Placental epithelial cell (primary cell): ENCODE measurements at places on chromosomes 12 and 14. TPM values are rescaled to one million over a fixed set of nuclear protein-coding genes. Genes with fewer than 3 reads are reported as not detected.

Gene DNAH10
- under 0.01 and 1.2 TPM in 2 replicates for total RNA-seq

Gene MTRFR
- 9.5 and 12.2 TPM in 2 replicates for total RNA-seq

Gene PPTC7
- 4.3 and 8.9 TPM in 2 replicates for total RNA-seq

Gene SDR9C7
- total RNA-seq: under 0.01 TPM in 1 of 2 replicates, not detected in the other

Gene OAS2
- 0.39 and 0.54 TPM in 2 replicates for total RNA-seq

Gene GUCY2C
- 0.11 TPM in 1 of 2 replicates, not detected in the other for total RNA-seq

Gene KIF21A
- total RNA-seq: 5.5 and 9.2 TPM in 2 replicates

Gene PLA2G1B
- not detected in 2 replicates for total RNA-seq

Gene VPS37B
- 35.7 and 42.5 TPM in 2 replicates for total RNA-seq

Gene GLS2
- total RNA-seq: under 0.01 TPM in 1 of 2 replicates, not detected in the other

Gene HRK
- total RNA-seq: 0.11 TPM in 1 of 2 replicates, not detected in the other

Gene ASCL1
- total RNA-seq: not detected in 2 replicates

Gene CLEC2D
- total RNA-seq: 4.0 and 10.6 TPM in 2 replicates

Gene CMAS
- total RNA-seq: 17.2 and 26.3 TPM in 2 replicates

Gene PLCZ1
- total RNA-seq: not detected in 2 replicates

Gene AQP2
- total RNA-seq: not detected in 2 replicates

Gene CLEC9A
- total RNA-seq: not detected in 2 replicates

Gene POTEG
- total RNA-seq: not detected in 2 replicates

Gene NFATC4
- 41.8 and 59.3 TPM in 2 replicates for total RNA-seq

Gene SOAT2
- not detected in 2 replicates for total RNA-seq

Gene CYP46A1
- 0.87 and 1.2 TPM in 2 replicates for total RNA-seq

Gene RD3L
- not detected in 2 replicates for total RNA-seq

Gene ABHD12B
- not detected in 2 replicates for total RNA-seq

Gene RNF31
- total RNA-seq: 75.4 and 87.3 TPM in 2 replicates

Gene OAS1
- total RNA-seq: not detected in 2 replicates

Gene CRIP1
- 5.5 and 9.8 TPM in 2 replicates for total RNA-seq

Gene FOXM1
- total RNA-seq: 3.5 and 8.9 TPM in 2 replicates
